WTC11 (cell line): ENCODE measurements at places on chromosomes 7 and 10. TPM values are rescaled to one million over a fixed set of nuclear protein-coding genes. Genes with fewer than 3 reads are reported as not detected.

GRCh38 chr10:32104181-32104580 is 48.0 kb upstream of the KIF5B start:
- no peak for DNase-seq

Gene PRSS58
- not detected in 3 replicates for total RNA-seq

Gene POLR2J2
- total RNA-seq: 4.3 to 5.9 TPM (median 5.5 TPM) in 3 replicates

Gene ANKRD1
- total RNA-seq: not detected in 3 replicates

- no peak for DNase-seq
These were observed 110.7 kb downstream of the RNF32 start for GRCh38 chr7:156751319-156751718.

Gene SPDYE8
- total RNA-seq: not detected in 3 replicates

DNA sequence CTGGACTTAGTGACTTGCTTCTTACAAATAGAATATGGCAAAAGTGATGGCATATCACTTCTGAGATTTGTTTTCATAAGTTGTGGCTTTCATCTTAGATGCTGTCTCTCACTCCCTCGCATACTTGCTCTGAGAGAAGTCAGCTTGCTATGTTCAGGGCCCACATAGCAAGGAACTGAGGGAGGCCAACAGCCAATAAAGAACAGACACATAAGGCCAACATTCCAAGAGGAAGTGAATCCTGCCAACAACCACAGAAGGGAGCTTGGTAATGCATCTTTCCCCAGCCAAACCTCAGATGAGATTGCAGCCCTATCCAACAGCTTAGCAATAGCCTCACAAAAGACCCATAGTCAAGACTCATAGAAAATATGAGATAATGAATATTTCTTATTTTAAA is 39.2 kb upstream of the DMTF1 start:
- no peak for DNase-seq

DNA sequence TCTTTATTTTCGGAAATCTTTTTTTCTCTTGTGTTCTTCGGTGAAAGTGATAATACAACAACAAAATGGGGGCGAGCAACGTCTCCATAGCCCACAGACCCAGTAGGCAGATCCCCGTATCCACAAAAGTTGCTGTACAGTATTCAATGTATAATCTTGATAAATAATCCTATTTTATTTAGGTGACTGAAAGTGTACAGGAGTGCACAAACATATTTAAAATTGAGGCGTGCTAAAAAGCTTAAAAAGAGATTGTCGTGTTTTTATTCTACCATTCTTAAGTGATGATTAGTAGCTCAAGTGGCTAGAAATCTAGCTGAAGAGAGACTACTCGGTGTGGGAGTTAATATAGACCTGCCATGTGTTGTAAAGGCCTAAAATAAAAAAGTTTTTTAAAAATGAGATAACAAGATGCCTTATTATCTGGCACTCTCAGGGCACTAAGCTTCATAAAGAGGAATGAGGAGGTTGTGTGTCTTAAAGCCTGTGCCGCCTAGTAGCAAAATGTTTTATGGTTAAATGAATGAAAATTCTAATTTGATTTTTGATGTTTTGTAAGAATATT is 1.6 kb downstream of the CAPZA2 start:
- no peak for DNase-seq

Gene LRIT2
- not detected in 3 replicates for total RNA-seq

DNA sequence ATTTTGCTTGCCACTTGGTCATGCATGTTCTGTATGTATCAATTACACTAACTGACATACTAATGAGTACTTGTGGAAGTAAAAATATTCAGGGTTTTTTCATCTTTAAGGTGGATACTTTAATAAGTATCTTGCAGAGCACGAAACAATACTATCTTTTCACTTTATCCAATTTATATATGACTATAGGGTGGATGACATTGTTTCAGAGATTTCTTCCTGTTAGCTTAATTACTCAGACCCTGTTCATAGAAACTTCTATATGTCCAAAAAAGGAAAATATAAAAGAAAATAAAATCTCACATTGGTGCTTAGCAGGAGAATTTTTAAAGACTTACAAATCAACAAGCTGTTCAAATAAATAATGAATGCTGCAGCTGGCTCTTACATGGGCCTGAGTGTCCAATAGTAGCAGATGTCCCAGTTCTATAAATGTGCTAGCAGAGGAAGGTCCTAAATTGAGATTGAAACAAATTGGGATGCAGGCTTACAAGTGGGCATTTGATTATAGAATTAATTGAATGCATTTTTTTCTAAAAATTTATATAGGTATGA is 91.5 kb upstream of the THSD7A start:
- no peak for DNase-seq

GRCh38 chr10:132484922-132485321 is 52.7 kb upstream of the INPP5A start:
- peak; percentile 8 for DNase-seq

- no peak for DNase-seq
These were observed 180.1 kb upstream of the CCDC6 start for GRCh38 chr10:60086421-60086820.

DNA sequence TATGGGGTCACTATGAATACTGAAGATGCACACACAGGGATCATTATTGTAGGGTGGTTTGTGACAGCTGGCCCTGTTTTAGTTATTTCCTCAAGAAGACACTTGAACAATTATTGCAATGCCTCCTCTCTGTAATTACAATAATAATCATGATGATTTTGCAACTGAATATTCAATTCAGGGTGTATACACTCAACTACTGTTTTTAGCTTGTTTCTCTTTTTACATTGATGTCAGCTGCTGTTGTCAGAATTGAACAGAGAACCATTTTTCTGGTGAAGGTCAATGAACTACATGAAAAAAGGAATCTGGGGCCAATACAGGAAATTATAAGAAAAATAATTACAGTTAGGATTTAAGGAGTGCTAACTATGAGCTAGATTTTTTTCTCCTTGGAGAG is 28.6 kb upstream of the MKLN1 start:
- DNase-seq: no peak

Gene TNS3
- total RNA-seq: 28.3 to 37.7 TPM (median 29.6 TPM) in 3 replicates

DNA sequence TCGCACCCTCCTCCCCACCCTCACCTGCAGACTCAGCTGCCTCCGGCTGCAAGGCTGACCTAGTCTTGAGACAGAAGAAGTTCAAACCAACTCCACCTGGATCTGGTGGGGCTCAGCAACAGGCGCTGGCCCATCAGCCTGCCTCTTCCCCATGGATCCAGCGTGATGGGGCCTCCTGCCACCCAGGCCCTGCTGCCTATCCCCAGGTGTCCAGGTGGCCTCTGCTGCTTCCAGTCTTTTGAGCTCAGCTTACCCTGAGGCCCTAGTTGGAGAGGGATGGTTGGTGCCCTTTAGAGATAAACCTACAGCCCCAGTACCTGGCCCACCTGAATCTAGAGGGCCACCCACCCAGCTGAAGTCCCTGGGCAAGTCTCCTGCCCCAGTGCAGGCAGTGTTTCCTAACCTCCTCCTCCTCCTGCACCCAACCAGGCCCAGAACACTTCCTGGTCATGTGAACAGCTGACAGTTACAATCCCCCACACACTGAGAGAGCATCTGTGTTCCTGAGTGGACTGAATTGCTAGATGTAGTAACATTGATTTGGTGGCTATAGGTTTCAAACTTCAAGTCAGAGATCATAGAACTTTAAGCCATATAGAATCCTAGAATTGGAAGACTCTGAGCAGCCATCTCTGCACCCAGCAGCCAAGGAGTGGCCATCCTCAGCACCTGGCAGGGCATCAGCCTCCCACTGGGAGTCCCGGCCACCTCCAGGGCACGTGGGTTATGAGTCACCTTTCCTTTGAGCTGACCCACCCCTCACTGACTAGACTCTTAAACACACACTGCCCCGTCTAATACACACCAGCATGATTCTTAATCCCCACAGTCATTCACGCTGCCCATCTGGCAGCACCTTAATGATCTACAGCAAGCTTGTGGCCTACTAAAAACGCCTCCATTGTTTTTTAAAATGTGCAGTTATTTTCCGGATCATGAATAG is 51.9 kb downstream of the ALOX5 start:
- DNase-seq: no peak

Gene TRPV5
- not detected in 3 replicates for total RNA-seq

- DNase-seq: no peak
These were observed 26.3 kb downstream of the SAMD8 start for GRCh38 chr10:75137533-75138438.
